ENCODE measurements at places on chromosomes 3 and 15.

GRCh38 chr3:16828815-16829214 is 55.9 kb upstream of the PLCL2 start:
- DNase-seq: peak; percentile 45

DNA sequence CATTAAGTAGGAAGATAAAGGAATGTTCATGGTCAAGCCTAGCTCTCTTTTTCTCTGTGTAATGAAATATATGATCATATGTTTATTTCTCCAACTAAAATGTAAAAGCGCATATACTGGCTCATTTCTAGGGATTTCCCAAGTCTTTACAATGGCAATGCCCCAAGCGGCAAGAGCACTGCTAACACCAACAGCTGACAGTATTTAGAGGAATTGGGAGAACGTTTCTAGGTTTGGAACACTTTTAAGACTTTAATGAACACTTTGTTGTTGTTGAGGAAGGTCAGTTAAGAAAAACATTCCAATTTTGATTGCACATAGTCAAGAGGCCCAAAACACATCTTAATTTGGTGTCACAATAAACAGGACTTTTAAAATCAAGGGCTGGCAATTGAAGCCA is 132.7 kb downstream of the ATP8B4 start:
- no peak for DNase-seq

DNA sequence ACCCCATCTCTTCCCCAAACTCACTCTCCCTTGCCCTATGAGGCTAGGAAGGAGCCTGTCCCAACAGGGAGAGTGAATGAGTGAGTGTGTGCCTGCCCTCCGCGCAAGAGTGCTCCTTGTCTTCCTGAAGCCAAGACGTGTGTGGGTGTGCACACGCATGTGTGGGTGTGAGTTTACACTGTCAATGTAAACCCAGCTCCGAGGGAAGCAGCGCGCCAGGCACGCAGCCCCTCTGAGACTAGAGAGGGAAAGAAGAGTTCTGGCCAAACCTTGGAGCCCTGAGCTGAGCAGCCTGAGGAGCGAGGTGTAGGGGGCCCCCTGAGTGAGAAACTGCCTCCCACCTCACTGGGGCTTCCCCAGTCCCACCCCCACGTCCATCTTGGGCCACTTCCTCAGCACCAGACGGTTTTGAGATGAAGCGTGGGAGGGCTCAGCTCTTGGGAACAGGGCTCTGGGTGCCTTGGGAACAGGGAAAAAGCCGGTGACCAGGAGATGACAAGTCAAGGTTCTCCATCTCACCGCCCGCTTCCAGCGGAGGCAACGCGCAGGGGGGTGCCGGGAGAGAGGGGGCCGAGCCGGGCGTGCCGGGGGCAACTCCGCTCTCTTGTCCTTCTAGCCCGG is 5.1 kb downstream of the MECOM start:
- DNase-seq: peak; percentile 53

DNA sequence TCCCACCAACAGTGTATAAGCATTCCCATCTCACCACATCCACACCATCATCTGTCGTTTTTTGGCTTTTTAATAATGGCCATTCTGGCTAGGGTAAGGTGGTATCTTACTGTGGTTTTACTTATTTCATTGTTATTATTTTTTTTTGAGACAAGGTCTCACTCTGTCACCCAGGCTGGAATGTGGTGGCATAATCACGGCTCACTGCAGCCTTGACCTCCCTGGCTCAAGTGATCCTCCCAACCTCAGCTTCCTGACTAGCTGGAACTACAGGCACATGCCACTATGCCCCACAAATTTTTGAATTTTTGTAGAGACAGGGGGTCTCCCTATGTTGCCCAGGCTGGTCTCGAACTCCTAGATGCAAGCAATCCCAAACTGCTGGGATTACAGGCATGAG is 11.0 kb upstream of the CSRNP1 start:
- no peak for DNase-seq

GRCh38 chr3:13849018-13849417 is 30.9 kb downstream of the WNT7A start:
- DNase-seq: no peak

GRCh38 chr3:12630292-12630691 is 33.6 kb downstream of the RAF1 start:
- no peak for DNase-seq

DNA sequence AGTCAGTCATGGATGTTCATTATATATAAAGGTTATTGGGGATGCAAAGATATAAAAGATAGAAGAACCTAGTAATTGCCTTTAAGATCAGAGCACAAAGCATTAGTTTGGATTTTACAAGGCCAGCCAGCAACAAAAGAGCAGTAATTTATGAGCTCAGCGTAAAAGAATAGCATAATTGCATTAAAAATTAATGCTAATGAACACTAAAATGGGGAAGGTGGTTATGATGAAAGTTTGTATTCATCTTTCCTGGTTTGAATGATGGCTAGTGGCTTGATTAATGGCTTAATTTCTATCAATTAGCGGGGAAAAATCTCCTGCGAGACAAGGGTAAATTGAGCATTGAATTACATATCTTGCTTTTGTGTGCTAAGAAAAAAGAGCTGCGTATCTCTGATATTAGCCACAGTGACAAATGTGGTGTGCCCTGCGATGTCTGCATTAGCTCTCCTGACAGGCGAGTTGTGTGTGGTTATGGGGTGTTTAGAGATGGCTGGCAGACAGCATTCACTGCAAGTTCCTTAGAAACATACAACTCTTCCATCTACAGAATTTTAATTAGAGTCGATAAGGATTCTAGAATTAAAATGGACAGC is 42.8 kb upstream of the MLF1 start:
- DNase-seq: no peak

GRCh38 chr3:64815195-64815631 is 127.4 kb upstream of the ADAMTS9 start:
- no peak for DNase-seq

- DNase-seq: no peak
Measured at GRCh38 chr15:27743638-27744037, 355.5 kb downstream of the OCA2 start.

DNA sequence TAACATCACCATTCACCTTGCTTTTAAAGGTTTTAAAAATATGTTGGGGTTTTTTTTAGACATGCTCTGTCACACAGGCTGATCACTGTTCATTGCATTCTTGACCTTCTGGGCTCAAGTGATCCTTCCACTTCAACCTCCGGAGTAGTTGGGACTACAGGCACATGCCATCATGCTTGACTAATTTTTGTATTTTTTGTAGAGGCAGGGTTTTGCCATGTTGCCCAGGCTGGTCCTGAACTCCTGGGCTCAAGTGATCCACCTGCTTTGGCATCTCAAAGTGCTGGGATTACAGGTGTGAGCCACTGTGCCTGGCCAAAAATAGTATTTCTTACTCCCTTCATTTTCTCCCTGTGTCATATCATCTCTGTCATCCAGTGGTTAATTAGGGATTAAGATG is 101.4 kb downstream of the PIK3R4 start:
- DNase-seq: no peak

DNA sequence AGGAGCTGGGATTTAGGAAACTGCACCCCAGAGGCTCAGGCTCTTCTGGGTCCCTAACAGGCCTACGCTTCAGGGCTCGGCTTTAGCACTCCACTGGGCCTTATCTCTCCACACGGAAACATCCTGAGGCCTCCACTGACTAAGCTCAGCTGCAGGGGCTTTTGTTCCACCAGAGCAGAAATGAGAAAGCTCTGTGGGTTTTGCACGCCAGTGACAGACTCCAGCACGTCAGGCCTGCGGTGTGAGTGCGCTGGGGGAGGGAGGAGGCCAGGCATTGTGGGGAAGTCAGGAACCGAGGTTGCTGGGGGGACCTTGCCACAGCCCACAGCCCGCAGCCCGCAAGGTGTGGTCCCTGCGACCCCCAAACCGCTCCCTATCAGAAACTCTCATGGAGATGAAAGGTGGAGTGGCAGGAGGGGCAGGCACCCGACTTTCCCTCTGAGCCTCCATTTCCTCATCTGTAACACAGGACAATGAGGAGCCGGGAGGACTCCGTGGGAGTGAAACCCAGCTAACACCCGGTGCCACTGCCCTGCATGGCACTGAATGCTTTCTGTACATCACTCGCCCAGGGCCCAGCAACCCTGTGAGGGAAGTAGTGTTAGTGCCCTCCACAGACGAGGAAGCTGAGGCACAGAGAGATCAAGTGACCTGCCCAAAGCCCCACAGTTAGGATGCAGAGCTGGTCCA is 106.5 kb downstream of the TPRA1 start:
- DNase-seq: no peak

DNA sequence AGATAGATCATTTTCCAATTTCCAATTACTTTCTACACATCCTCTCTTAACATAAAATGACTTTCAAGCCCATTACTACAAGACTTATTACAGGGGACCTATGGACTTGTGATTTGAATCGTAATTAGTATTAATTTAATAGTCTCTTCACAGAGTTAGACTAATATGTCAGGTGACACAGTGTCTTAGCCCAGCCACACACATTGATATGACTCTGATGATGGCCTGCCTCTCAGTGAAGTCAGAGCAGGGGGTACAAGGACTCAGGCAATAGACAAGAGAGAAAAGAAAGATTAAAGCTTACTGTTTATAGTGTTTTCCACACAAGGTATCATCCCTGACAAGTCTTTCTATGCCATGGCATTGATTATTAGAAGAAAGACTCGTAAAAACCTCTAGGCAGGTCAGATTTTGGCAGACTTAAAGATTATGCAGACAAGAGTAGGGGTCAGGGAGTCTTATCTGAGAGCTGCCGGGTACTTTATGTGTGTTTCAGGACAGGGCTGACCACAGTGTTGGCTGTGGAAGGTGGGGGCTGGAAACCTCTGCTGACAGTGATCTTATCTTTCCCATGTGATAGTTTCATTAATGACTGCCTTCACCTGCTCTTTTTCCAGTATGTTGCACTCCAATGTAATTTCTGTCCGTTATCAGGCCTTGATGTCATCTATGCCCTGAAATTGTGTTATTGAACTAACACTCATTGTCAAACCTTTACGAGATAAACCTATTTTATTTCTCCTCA is 50.1 kb downstream of the B3GALNT1 start:
- no peak for DNase-seq

DNA sequence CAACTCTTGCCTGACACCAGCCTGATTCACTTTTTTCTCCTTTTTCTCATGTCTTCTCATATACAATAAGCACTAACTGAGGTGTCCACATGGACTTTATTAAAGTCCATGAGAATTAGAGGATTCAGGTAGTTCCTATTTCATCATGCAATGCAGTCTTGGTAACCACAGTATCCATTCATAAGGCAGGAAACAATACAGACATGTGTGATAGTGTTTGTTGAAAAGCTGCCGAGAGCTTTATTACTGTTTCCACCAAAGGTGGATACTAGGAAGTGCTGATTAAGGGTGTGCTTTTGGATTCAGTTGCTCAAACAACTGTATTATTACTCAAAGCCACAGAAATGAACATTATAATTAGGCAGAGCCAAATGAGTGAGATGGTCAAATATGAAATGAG is 5.3 kb downstream of the CASR start:
- DNase-seq: no peak

DNA sequence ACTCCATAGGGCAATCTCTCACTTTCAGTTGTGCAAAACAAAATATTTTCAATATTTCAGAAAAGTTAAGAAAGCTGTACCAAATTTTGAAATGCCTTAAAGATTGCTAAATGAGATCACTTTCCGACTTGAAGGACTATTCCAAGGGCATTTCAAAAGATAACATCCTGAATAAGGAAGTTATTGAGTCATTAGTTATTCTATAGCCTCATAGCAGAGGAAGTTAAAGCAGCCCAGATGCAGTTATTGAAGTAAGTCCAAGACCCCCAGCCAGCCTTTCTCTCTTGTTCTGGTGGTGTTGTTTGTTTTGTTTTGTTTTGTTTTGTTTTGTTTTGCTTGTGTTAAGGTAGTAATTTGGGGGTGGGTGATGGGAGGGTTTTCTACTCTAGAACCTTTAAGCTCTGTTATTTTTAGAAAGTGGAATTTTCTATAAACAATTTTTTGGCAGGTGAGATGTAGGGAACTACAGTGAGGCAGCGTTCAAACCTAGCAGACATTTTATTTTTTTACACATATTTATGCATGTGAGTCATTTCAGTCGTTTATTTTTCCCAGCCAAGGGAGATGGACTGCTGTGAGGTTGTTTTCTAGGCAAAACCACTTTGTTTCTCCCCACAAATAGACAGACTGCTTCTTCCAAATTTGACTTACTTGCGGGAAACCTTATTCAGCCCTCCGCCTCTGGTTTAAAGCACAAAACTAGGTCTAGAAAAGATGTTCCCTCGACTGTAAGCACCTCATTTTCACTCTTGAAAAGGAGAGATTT is 216.3 kb upstream of the ARPP21 start:
- DNase-seq: no peak

Data from WTC11 (cell line).